ENCODE measurements at places on chromosomes 2 and 18. TPM values are rescaled to one million over a fixed set of nuclear protein-coding genes. Genes with fewer than 3 reads are reported as not detected.

DNA sequence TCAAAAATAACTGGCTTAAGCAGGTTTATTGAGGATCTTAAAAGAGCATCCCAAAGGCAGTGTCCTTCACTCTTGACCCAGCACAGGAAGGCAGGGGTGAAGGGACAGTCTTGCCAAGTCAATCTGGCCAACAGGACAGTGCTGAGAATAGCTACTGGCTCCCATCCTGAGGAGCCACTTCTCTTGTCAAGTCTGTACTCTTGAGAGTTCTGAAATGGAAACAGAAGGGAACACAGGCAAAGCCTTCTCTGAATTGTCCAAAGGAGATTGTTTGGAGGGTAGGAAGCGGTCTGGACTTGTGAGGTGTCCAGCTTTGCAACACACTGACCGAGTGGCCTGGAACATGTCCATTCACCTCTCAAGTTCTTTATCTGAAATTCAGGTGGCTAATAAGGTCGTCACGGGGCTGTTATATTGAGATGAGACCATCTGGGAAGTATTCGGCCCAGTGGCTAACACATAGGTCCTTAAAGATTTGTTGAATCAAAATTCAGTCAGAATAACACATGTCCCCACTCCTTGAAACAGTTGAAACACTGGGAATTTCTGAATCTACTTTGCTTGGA lies 99.5 kb upstream of the FHL2 start:
- H3K4me1 ChIP-seq, result peaks cover 1% of the 10 kb centered on the region

- DNase-seq, result no peak
- H3K27ac ChIP-seq, result no peak overlapping the region
- H3K36me3 ChIP-seq, result no peaks in the 10 kb centered on the region
- no peak overlapping the region for H3K4me3 ChIP-seq
- H3K27me3 ChIP-seq, result peaks cover 1% of the 10 kb centered on the region
Observed at GRCh38 chr2:84827978-84828575, 52.8 kb downstream of the TRABD2A start.

The MAP3K2 gene
- 27.3 TPM for total RNA-seq

GRCh38 chr2:241982706-241983570 lies 113.4 kb downstream of the RTP5 start:
- H3K4me3 ChIP-seq, result no peak overlapping the region
- no peak for DNase-seq
- no peaks in the 10 kb centered on the region for H3K36me3 ChIP-seq
- H3K27ac ChIP-seq, result no peak overlapping the region
- H3K4me1 ChIP-seq, result no peaks in the 10 kb centered on the region

GRCh38 chr2:29618024-29618423 lies 303.4 kb downstream of the ALK start:
- peaks cover 2% of the 10 kb centered on the region for H3K27me3 ChIP-seq
- H3K36me3 ChIP-seq, result no peaks in the 10 kb centered on the region
- no peak for DNase-seq
- H3K4me1 ChIP-seq, result peaks cover 3% of the 10 kb centered on the region
- no peak overlapping the region for H3K4me3 ChIP-seq

The LDAH gene
- total RNA-seq, result 21.9 TPM

The LHCGR gene
- not detected for total RNA-seq

DNA sequence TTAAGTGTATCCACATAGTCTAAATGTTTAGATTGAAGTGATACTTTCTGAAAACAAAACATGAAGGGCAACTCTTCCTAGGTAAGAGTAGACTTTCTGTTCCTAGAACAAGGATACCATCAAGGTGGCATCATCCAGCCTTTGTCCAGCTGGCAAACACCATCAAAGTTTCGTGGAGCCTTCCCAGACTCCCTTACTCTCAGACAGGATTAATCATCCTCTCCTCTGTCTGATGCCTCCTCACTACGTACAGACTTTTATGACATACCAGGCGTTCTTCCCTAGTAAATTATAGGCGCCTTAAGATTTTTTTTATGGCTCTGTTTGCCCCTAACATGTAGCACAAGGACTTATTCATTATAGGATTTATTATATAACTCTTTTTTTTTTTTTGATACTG lies 29.4 kb upstream of the ASNSD1 start:
- no peak for DNase-seq
- H3K27me3 ChIP-seq, result no peaks in the 10 kb centered on the region
- no peaks in the 10 kb centered on the region for H3K36me3 ChIP-seq

DNA sequence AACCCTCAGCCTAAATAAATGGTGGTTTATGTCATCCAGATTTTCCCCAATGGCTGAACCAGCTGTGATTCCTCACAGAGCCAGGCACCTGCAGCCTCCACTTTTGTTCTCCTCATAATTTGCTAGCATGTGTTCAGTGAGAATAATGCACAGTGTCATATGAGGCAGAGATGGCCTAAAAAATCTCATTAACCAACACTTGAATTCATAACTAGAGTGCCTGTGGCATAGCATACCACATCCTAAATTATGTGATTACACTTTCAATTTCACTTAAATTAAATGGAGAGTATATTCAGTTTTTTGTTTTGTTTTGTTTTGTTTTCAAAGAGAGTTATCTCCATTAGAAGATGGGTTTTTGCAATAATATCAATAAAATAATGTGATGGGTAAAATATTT lies 488.0 kb downstream of the CBLN2 start:
- H3K27me3 ChIP-seq, result peaks cover 3% of the 10 kb centered on the region
- no peak overlapping the region for H3K27ac ChIP-seq
- no peaks in the 10 kb centered on the region for H3K4me1 ChIP-seq
- DNase-seq, result no peak
- no peak overlapping the region for H3K4me3 ChIP-seq

- DNase-seq, result no peak
- H3K4me3 ChIP-seq, result no peak overlapping the region
- H3K27ac ChIP-seq, result no peak overlapping the region
- H3K27me3 ChIP-seq, result no peaks in the 10 kb centered on the region
Observed at GRCh38 chr18:50748243-50749229, 71.3 kb downstream of the MRO start.

The SLC9A4 gene
- total RNA-seq, result 0.08 TPM

GRCh38 chr2:136905779-136906178 lies 140.4 kb downstream of the THSD7B start:
- no peaks in the 10 kb centered on the region for H3K36me3 ChIP-seq
- H3K27ac ChIP-seq, result no peak overlapping the region
- no peak for DNase-seq
- H3K4me3 ChIP-seq, result no peak overlapping the region

GRCh38 chr2:157830696-157831570 lies 45.2 kb downstream of the ACVR1 start:
- H3K27ac ChIP-seq, result no peak overlapping the region
- H3K36me3 ChIP-seq, result peaks cover 6% of the 10 kb centered on the region
- H3K4me3 ChIP-seq, result no peak overlapping the region
- H3K4me1 ChIP-seq, result peaks cover 7% of the 10 kb centered on the region

The HNMT gene
- total RNA-seq, result 4.6 TPM

The GPD2 gene
- total RNA-seq, result 38.3 TPM
